ENCODE measurements at places on chromosomes 12 and 14.

- no peak for DNase-seq
Measured at GRCh38 chr14:81613341-81614045, 79.8 kb upstream of the SEL1L start.

DNA sequence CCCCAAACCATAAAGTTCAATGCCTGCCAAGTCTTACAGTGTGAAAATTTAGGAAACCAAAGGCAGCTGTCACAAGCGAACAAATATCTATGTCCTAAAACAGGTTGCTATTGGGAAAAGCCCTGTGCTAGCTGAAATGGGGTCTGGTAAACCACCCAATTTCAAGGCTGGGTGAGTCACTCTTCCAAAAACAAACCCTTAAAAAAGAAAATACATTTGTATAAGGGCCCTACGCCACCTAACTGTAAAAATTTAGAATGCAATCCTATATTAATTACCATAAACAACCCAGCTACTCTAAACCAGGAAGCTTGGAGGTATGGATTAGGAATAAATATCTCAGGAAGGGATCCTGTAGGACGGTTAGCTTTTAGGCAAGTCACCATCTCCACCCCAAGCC, 32.1 kb downstream of the PRMT8 start:
- no peak for DNase-seq

GRCh38 chr12:95216711-95217376, 423 bp downstream of the FGD6 start:
- no peak for DNase-seq

DNA sequence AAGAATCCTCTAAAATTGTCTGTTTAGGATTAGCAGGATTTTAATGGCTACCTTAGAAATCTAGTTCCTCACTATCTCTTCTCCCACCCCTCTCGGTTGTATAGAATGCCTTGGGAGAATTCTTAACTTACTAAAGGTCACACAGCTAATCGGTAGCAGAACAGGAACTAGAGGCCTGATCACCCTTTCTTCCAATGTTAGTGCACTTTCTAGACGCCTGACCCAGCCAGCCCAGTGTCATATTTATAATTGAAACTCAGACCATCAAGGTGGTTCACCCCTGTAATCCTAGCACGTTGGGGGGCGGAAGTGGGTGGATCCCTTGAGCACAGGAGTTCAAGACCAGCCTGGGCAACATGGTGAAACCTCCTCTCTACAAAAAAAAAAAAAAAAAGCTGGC, 1.7 kb downstream of the TIGAR start:
- no peak for DNase-seq

- no peak for DNase-seq
Measured at GRCh38 chr14:72380456-72380855, 448.2 kb downstream of the RGS6 start.

GRCh38 chr12:3700861-3701260, 52.0 kb downstream of the CRACR2A start:
- no peak for DNase-seq

DNA sequence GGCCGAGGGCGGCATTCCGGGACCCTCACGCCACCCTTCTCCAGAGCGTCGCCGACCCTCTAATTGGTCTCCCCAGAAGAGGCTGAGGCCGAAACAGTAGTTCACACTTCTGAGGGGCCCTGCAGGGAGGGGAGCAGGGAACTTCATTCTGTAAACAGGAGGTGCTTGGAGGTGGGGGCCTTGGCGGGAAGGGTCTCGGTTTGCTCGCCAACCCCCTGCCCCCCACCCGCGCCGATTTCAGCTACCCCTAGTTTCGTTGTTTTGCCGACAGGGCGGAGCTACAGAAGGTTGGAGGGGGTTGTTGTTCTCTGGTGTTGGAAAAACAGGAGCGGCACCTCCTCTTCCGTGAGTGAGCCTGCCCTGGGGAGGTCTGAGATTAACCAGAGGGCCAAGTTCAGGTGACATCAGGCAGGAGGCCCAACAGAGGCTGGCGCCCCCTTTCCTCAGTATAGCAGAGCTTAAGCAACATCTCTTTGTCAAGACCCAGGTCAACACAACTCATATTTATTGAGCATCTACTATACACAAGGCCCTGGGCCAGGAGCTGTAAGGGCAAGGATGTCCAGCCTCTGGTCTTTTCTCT, 682 bp downstream of the ERBB3 start:
- DNase-seq, result no peak

DNA sequence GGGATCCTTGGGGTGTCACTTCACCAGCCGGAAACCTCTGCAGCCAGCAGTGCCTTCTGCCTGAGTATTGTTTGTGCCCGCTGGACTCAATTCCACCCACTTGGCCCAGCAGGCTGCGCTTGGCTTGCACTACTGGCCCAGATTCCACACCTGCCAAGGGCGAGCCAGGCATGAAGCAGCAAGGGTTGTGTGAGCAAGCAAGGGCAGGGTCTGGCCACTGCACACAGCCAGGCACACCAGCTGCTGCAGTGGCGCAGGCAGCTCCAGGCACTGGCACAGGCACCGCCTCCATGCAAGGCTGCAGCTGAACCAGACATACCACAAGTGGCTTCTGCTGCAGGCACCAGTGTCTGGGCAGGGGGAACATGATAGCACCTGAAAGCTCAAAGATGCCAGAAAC, 99.5 kb downstream of the NUAK1 start:
- DNase-seq, result no peak

GRCh38 chr12:58916921-58917511, 3.3 kb downstream of the LRIG3 start:
- DNase-seq, result peak; percentile 46

DNA sequence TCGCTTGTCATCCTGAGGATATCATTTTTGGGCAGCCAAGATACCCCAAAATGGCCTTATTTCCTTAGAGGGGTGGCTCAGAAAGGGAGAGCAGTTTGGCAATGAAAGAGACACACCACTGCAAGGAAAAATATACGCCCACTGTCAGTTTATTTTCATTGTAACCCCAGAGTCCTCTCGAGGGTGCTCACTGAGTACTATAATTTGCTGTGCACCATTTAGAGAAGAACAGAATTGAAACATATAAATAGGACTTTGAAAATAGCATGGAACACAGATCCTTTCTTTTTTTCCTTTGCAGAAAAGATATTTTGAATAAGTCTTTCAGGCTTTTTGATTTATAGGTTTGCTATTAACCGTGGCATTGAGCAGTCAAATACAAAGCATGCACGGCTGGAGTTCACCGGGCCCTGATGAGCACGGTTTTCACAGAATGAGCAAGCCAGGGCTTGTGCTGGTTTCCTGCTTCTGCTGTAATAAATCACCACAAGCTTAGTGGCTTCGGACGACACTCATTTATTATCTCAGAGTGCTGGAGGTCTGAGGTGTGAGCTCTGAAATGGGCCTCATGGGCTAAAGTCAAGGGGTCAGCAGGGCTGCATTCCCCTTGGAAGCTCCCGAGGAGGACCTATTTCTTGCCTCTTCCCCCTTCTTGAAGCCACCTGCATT, 152.3 kb downstream of the ZNF664 start:
- no peak for DNase-seq

DNA sequence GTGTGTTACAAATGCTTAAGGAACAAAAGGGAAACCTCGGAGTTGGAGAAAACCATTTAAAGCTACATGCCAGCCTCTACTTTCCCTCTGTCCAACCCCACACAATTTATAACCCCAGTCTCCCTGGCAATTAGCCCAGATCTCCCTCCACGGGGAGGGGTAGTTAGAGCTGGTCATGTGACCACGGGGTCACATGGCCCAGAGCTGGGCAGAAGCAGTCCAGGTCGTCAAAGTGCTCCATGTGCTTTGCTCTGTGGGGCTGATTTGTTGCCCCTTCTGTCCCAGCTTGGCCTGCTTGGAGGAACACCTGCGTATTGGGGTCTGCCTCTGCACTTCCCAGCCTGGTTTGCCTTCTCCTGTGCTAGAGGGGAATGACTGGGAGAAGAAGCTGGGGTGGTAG, 219.1 kb downstream of the RBM19 start:
- no peak for DNase-seq

GRCh38 chr14:23078692-23079116, 16.2 kb downstream of the ACIN1 start:
- peak; percentile 98 for DNase-seq

DNA sequence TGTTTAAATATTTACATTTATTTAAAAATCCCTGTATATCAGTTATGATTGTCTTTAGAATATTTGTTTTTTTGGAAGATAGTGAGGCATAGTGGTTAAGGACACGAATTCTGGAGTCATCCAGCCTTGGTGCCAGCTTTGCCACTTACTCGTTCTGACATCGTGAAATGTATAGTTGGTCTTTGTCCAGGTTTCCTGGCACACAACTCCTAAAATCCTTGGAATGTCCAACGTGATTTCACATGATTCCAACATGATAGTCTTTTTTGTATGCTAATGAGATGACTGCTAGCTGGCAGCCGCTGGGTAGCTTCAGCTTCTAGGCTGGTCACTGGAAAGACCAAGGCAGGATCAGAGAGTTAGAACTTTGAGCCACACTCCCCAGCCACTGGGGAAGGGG, 64.8 kb downstream of the PRICKLE1 start:
- no peak for DNase-seq

- no peak for DNase-seq
Measured at GRCh38 chr14:44279357-44279756, 227.7 kb downstream of the FSCB start.

GRCh38 chr12:13052421-13052820, 8.2 kb downstream of the FAM234B start:
- DNase-seq, result no peak

DNA sequence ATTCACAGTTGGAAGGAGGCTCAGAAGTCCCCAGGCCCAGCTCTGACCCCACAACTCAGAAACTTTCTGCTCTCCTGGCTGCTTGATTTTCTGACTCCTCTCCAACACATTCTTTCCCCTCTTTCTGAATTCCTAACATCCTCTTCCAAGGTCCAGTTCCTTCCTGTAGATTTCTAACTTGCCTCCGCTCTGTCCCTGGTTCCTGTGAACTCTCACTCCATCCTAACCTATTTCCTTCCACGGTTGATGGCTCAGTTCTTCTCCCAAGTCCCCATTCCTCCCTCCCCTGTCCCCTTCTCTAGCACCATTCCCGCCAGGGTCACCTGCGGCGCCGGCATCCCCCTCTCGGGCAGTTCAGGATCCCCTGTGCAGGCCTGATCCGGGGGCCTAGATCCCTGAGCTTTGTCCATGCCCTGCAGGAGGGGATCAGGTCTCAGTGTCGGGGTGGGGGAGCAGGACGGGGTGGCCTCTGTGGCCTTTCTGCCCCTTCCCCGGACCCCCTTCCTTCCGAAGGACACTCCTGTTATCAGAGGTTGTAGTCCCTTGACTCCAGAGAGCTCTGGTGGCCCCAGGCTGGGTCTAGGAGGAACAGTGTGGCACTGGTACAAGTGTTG, 6.0 kb upstream of the SLC22A17 start:
- no peak for DNase-seq
